Caki2 (cell line): ENCODE measurements at places on chromosomes 1 and 21. TPM values are rescaled to one million over a fixed set of nuclear protein-coding genes. Genes with fewer than 3 reads are reported as not detected.

SYNC gene
- 0.75 and 0.84 TPM in 2 replicates for total RNA-seq

DCDC2B gene
- total RNA-seq: not detected in 2 replicates

PDZK1IP1 gene
- total RNA-seq: 335 and 371 TPM in 2 replicates

OR2L13 gene
- not detected in 2 replicates for total RNA-seq

FNDC10 gene
- 16.9 and 31.3 TPM in 2 replicates for total RNA-seq

DCST2 gene
- not detected in 2 replicates for total RNA-seq

CLCA4 gene
- not detected in 2 replicates for total RNA-seq

CLCNKB gene
- total RNA-seq: not detected in 2 replicates

LCA5L gene
- 2.4 and 2.6 TPM in 2 replicates for total RNA-seq

CXADR gene
- 5.3 and 11.5 TPM in 2 replicates for total RNA-seq

OR2T2 gene
- not detected in 2 replicates for total RNA-seq

ECM1 gene
- total RNA-seq: 4.8 and 11.1 TPM in 2 replicates

KPNA6 gene
- total RNA-seq: 24.9 and 26.6 TPM in 2 replicates

TBX15 gene
- total RNA-seq: not detected in 2 replicates

SELENBP1 gene
- not detected in 2 replicates for total RNA-seq

NBPF10 gene
- total RNA-seq: 0.07 and 0.23 TPM in 2 replicates

IRF6 gene
- not detected in 2 replicates for total RNA-seq

PDC gene
- not detected in 2 replicates for total RNA-seq

PPIAL4G gene
- total RNA-seq: not detected in 2 replicates

TNFRSF1B gene
- total RNA-seq: 2.8 and 7.3 TPM in 2 replicates

EVA1C gene
- total RNA-seq: not detected in 2 replicates

FOXE3 gene
- total RNA-seq: not detected in 2 replicates

DESI2 gene
- total RNA-seq: 43.2 and 55.6 TPM in 2 replicates

AXDND1 gene
- 2.0 TPM in 1 of 2 replicates, not detected in the other for total RNA-seq

MMEL1 gene
- 1.5 TPM in 1 of 2 replicates, not detected in the other for total RNA-seq

TMPRSS3 gene
- total RNA-seq: not detected in 2 replicates

TRIM17 gene
- not detected in 2 replicates for total RNA-seq

PARS2 gene
- total RNA-seq: 11.1 and 12.0 TPM in 2 replicates

ZNF670 gene
- 2.1 and 3.7 TPM in 2 replicates for total RNA-seq

BARHL2 gene
- not detected in 2 replicates for total RNA-seq

PTPN7 gene
- not detected in 2 replicates for total RNA-seq

NR1I3 gene
- not detected in 2 replicates for total RNA-seq

CLCC1 gene
- 38.6 and 51.5 TPM in 2 replicates for total RNA-seq

OR2G6 gene
- not detected in 2 replicates for total RNA-seq

PLD5 gene
- 2.5 TPM in 1 of 2 replicates, not detected in the other for total RNA-seq

CYP4A11 gene
- total RNA-seq: not detected in 2 replicates

CD84 gene
- not detected in 2 replicates for total RNA-seq

LEFTY1 gene
- total RNA-seq: not detected in 2 replicates
